ENCODE measurements at places on chromosomes 6 and 20.
A peak's percentile ranks its signal among the peaks of the same experiment; 100 is the strongest.

- no peak for DNase-seq
Observed at GRCh38 chr6:134467620-134468019, 149.7 kb upstream of the SGK1 start.

GRCh38 chr20:45339084-45339483 lies 9.1 kb downstream of the SDC4 start:
- no peak for DNase-seq

DNA sequence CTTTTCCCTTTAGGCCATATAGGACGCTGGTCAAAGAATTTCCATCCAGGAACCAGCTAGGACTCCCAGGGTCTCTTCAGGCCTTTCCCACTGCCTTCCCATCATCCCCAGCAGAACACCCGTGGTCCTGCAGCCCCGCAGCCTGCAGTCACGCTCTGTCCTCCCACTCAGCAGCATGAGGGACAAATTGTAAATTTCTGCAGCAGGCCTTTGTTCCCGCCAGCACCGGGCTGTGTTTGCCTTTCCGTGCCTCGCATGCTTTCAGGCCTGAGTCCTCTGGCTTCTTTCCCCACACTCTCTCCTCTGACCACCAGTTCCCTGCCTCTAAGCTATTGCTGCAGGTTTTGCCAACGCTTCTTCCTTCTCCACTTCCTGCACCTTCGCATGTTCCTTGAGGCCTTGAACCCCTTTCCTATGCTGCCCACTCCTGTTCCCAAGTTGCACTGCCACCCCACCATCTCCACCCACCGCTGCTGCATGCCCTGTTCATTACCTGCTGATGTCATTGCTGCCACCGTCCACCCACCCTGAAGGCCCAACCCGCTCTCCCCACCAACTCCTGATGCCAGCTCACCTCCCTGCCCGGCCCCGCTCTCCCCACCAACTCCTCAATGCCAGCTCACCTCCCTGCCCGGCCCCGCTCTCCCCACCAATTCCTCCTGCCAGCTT lies 49.8 kb downstream of the RNASET2 start:
- no peak for DNase-seq

DNA sequence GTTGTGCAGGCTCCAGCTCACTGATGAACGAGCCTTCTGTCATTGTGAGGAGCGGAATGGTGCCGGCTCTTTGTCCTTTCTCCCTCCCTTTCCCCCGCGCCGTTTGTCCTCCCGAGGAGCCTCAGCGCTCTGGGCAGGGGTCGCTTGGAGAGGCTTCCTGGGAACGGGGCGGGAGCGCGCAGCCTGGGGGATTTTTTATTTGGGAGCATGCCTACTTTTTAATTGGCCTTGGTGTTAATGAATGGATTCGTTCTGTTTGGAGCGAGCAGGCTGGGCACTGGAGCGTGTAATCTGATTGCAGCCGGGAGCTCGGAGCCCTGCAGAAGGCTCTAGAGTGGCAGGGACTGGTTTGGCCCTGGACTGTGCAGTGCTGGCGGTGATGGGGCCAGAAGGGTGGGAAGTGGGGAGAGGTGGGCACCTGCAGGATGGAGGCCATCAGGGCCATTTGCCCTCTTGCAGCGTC lies 118.8 kb downstream of the CDH4 start:
- DNase-seq: no peak

- DNase-seq: no peak
Observed at GRCh38 chr6:124719913-124720312, 242.3 kb upstream of the RNF217 start.

GRCh38 chr20:32537657-32538525 lies 47.2 kb downstream of the NOL4L start:
- DNase-seq: peak; percentile 81

DNA sequence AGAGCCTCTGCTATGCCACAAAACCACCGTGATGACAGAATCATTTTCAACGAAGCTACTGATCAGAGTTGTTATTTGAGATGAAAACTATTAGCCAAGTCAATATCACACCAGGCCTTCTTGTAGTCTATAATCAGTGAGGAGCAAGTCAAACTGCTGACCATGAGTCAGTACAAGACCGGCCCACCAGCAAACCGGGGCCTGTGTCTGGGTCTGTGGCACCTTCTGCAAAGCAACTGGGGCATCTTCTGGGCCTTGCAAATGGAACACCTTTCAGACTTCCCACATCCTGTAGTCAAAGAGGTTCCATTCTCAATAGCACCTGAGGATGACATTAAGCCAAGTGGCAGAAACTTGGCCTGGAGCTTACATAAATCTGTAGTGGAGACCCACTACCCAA lies 38.5 kb downstream of the CPXM1 start:
- no peak for DNase-seq

DNA sequence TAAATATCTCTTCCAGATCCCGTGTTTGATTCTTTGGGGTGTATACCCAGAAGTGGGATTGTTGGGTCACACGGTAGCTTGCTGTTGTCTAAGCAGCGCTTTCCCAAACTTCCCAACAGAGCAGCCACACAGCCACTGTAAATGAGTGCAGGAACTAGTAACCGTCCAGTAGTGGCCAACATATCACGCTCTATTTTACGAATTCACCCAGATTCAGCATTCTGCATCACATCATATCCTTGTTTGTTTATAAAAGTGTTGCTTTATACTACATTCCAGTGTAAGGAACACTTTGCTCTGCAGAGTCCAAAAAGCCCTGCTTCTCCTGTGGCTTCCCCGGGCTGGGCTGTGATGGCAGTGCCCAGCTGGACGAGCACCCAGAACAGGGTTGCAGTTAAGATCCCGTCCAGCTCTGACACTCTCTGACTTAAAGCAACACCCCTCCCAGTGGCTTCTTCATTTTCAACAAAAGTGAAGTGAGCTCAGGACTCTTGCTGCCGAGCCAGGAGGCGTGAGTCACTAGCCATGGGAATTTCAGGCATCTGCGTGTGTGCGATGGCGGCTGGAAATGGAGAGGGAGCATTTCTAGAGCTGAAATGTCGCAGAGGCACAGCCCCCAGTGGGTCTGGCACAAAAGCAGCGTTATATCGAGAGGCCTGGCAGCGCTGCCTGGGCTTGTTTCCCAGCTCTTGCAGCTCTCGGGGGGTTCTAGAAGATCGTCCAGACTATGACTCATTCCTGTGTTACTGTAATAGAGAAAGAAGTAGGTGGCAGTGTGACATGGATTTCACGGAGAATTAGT lies 216.3 kb upstream of the ECI2 start:
- DNase-seq: peak; percentile 73

DNA sequence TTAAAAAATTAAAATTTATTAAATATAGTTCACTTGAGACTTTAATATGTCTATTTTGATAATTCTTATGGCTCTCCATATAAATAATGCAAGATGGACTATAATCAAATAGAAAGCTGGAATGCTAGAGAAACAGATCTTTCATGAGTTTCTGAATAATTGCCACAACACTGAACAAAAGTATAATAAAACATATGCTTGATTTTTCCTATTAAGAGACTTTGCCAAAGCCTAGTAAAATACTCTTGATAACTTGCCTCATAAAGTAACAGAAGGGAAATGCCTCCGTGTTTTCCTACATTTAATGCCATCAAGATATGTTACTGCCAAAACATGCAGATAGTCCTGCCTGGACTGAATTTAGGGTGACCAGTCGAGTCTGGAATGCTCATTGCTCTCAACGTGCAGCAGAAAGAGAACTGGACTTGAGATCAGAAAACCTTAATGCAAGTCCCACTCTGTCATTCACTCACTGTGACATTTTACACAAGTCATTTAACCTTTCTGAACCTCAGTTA lies 153.2 kb downstream of the AIG1 start:
- no peak for DNase-seq

GRCh38 chr6:132333639-132334520 lies 67.4 kb downstream of the MOXD1 start:
- DNase-seq: no peak

- no peak for DNase-seq
Observed at GRCh38 chr6:122422614-122423267, 23.3 kb downstream of the HSF2 start.

- no peak for DNase-seq
Observed at GRCh38 chr6:10398446-10399218, 16.2 kb downstream of the TFAP2A start.

- no peak for DNase-seq
Observed at GRCh38 chr20:62269378-62269777, 31.1 kb downstream of the OSBPL2 start.

GRCh38 chr6:142671791-142672190 lies 273.2 kb downstream of the HIVEP2 start:
- DNase-seq: no peak

DNA sequence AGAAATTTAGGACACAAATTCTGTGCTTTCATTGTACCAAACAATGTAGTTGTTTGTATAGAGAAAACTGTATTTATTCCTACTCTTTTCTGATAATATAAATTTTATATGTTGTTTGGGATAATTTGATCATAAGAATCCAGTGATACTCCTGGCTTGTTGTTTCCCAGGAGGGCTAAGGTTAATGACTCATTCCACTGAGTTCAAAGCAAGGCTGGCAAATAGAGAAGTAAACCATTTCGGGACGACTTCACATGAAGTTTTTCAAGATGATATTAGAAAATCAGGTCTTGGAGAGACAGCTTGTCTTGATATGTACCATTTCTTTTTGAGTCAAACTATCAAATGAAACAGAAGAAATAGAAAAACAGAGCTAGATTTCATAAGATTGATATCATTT lies 326.1 kb upstream of the CNR1 start:
- DNase-seq: no peak

DNA sequence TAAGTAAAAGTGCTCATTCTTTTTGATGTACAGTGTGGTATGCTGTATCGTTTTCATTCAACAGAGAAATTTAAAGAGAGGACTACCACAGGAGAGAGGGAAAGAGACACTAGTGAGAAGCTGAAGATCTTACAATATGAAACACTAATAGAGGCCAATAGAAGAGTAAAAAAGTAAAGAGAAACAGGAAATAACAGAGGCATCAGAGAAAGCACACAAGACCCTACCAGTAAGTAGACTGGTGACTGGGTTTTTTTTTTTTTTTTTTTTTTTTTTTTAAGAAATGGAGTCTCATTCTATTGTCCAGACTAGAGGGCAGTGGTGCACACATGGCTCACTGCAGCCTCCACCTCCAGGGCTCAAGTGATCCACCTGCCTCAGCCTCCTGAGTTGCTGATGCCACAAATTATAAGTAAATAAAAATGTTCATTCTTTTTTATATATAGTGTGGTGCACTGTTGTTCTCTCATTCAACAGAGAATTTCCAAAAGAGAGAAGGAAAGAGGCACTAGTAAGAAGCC lies 18.8 kb downstream of the ELOVL4 start:
- DNase-seq: no peak

GRCh38 chr6:135722679-135723078 lies 128.8 kb upstream of the PDE7B start:
- DNase-seq: no peak

GRCh38 chr6:90411292-90411781 lies 114.7 kb upstream of the BACH2 start:
- no peak for DNase-seq

DNA sequence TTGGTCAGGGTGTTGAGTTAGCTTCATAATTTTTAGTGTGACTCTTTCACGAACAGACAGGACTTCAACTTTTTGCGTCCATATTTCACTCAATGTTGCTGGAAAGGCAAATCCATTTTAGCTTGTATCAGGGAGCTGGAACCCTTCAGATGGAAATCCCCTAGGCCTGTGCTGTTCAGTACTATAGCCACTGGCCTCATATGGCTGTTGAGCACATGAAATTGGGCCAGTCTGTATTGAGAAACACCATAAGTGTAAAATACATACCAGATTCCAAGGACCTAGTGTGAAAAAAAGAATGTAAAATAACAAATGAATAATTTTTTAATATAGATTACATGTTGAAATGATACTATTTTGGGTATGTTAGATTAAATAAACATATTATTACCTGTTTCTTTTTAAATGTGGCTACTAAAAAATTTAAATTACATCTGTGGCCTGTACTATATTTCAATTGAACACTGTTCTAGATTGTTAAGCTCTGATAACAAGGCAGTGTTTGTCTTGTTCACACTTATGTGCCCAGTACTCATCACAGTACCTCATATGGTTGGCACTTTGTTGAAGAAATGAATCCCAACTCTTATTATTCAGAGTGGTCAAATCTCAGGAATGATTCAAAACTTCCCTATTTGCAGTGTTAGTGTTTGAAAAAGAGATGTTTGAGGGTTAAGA lies 34.3 kb downstream of the CTNNBL1 start:
- no peak for DNase-seq

DNA sequence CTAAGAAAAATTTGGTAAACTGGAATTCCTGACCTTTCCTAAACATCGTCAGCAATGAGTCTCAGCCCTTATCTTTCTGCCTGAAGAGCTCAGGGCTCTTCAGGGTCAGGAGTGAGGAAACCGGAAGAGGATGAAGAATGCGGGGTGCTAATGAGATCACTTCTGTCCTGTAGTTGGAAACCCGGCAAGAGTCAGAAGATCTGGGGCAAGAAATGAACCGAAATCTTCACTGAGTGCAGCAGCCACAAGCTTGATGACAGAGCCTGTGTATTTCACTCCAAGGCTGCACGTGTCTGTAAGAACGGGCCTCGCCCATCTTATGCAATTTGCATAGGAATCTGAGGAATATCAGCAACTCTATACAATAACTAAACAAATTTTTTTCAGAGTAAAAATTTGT lies 60.4 kb upstream of the QKI start:
- peak; percentile 22 for DNase-seq

DNA sequence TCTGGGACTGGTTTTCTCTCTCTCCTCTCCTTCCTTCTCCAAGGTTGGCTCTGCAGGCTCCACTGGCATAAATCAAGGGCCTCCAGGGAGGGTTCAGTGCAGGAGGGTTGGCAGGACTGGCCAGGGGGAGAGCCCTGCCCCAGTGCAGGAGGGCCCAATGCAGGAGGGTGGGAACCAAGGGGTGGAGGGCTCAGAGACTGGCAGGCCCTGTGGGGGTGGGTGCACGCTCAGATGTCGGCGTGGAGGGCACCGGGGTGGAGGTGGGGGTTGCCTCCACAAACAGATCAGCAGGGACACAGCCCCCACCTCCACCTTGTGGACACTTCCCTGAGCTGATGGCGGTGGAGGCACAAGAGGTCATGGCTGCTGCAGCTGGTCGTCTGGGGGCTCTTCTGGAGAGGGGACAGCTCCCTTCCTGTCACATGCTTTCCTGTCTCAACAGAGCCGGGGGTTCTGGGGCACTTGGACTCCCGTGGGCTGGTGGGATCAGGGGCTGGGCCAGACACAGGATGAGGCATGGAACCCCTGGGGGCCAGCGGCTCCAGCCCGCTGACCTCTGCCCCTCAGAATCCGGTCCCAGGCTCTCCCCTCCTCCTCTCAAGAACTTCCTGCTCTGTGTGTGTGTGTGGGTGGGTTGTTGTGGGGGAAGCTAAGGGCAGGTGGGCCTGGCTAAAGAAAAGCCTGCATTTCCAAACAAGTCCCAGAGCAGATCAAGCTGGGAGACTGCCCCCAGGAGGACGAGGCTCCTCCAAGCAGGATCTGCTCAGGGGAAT lies 2.7 kb upstream of the ABHD16B start:
- DNase-seq: no peak

- no peak for DNase-seq
Observed at GRCh38 chr20:13260650-13261279, 39.7 kb downstream of the ISM1 start.

GRCh38 chr20:8267009-8267408 lies 134.9 kb downstream of the PLCB1 start:
- DNase-seq: no peak

- DNase-seq: no peak
Observed at GRCh38 chr6:94988701-94989100, 588.6 kb upstream of the MANEA start.

Data from posterior cingulate gyrus (tissue), 11 donors.